ENCODE measurements at places on chromosomes 5 and 9. TPM values are rescaled to one million over a fixed set of nuclear protein-coding genes. Genes with fewer than 3 reads are reported as not detected.

Gene NUTM2F
- polyA plus RNA-seq = not detected

Gene ENTREP1
- polyA plus RNA-seq = 4.3 TPM

DNA sequence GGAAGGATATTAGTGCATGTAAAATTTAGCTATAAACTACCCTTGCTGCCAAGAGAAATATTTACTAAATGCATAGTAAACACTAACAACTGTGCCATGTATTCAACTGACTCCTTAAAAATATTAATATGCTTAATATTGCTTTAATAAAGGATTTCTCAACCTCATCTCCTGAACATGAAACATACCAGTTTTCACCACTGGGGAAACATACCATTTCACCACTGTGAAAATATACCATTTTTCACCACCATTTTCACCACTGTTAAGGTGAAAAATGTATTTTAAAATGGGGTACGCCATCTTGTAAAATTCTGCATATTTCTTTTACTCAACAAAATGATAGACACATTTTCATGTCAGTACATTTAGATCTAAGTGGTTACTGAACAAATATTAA lies 4.5 kb downstream of the RAB14 start:
- DNase-seq = no peak

Gene RNF183
- 6.0 TPM for polyA plus RNA-seq

- no peak for DNase-seq
Observed at GRCh38 chr9:37453827-37454226, 11.4 kb downstream of the ZBTB5 start.

GRCh38 chr5:36854402-36855140 lies 22.0 kb upstream of the NIPBL start:
- no peak for DNase-seq

DNA sequence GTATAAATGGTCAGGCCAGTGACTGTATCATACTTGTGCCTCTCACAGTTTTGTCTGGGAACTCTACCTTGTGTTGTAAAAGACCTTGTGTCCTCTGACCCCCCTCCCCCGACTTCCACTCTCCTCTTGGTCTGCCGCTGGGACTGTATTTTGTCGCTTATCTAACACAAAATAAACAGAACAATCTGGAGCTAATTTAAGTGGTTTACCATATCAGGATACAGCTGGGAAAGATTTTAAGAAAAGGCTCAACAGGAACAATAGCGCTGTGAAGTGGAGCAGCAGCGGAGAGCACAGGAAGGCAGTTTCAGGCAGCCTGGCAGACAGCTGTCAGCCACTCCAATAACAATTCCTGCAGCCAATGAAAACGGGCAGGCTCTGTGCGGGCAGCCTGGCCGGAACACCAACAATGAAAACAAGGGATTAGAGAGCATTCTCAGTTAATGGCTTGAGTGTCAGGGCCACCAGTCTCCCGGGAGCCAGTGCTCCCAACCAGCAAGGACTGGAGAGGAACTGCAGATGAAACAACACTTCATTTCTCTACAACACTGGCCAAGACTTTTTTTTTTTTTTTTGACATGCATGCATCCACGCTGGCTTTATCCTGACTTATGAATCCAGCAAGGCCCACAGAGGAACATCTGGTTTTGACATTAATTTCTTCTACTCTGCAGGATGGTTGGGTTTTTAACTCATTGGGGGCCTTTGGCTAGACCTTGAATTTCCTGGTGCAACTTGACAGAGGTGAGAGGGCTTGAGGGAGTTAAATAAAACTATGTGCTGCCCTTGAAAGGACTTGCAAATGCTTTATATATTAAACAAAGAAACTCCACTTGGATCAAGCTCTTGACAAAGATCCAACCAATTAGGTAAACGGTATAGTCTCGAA lies 76.7 kb downstream of the ARSB start:
- DNase-seq = peak; percentile 85

DNA sequence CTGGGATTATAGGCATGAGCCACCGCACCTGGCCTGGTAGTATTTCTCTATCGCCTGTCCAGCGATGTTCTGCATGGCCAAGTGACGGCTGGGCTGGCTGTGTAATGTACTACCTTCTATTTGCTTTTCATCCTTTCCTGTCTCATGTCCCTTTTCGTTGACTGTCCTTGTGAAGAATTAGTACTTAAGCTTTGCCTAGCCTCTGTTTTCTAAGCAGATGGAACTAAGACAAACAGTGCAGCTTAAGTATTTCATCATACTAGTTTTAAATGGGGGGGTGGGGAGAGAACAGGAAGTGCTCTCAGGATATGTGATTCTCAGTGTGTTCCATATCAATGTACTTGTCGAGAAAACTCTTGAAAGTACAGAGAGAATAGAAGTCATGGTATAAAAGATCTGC lies 31.7 kb upstream of the CCL21 start:
- DNase-seq = no peak

Gene PCDHGA1
- polyA plus RNA-seq = 4.9 TPM

Gene PTGDS
- 2,031 TPM for polyA plus RNA-seq

Gene PCDHA1
- 0.61 TPM for polyA plus RNA-seq

DNA sequence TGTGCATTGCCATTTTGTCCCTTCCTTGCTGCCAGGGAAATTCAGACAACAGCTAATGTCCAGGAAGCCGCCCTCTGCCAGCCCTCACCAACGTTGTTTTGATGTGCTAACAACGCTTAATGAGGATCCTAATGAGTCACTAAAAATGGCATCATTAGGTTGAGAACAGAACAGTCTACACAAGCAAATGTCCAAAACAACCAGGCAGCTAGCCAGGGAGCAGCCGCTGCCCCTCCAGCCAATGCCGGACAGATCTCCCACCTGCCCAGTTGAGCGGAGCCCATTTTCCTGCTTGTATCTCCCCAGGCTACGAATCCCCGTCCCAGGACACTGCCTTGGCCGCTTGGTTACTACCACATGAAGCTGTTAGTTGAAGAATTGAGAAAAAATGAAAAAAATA lies 40.4 kb upstream of the UNC5A start:
- DNase-seq = no peak

Gene HABP4
- polyA plus RNA-seq = 44.6 TPM

Gene DBH
- 4.9 TPM for polyA plus RNA-seq

DNA sequence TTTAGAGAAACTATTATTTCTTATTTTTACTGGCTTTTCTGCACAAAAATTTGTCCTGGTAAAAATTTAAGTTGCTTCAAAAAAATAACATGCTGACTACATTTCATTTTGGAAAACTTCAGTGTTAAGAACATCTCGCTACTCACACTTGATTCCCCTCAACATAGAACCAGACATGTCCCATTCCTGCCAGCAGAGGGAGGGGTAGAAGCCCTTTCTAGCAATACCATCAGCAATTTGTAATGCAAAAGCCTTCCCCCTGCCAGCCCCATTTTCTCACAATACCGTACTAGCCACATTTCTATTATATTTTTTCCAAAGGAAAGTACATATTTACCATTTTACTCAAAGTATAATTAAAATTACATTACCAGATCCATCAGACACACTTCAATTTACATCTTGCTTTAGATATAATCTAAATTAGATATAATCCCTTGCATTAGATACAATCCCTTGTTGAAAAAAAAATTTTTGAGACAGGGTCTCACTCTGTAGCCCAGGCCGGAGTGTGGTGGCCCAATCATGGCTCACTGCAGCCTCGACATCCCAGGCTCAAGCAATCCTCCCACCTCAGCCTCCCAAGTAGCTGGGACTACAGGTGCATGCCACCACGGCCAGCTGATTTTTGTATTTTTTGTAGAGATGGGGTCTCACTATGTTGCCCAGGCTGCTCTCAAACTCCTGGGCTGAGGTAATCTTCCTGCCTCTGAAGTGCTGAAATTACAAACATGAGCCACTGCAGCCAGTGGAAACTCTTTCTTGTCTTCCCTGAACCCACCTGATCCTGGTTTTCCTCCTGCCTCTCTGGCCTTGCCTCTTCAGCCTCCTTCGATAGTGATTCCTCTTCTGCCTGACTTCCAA lies 39.6 kb upstream of the IDNK start:
- peak; percentile 56 for DNase-seq

DNA sequence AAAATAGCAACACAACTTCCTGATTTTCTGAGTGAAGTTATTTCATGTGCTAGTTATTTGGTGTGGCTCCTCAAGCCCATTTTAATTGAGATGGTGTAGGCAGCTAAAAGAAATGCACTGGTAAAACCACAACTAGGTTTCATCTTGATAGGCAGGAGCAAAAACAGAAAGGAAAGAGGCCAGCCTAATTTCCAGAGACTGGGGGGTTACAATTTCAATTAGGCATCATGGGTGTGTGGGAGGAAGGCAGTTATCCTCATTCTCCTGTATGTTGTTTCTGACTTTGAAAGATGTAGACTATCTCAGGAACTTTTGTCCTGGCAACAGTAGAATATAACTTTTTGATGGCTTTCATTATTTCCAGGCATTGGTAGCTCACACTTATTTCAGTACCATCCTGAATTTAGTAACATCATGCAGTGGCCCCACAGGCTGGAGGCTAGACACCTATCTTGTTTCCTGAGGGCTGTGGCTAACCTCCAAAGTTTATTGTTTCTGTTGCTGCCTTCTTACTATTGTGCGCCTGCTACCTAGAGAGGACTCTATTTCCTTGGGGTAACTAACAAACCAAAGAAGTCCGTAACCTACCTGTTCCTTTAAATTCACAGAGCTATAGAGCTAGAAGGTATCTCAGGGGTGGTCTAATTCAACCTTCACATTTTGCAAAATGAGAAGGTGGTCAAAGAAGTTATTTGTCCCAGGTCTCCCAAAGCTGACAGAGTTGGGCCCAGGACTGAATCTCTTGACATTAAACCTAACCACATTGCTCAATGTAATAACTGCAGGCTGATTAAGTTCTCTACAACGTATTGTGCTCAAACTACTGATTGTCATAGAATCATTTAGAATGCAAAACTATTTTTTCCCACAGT lies 42.4 kb downstream of the FYB1 start:
- no peak for DNase-seq

Gene OCLN
- polyA plus RNA-seq = 4.2 TPM

DNA sequence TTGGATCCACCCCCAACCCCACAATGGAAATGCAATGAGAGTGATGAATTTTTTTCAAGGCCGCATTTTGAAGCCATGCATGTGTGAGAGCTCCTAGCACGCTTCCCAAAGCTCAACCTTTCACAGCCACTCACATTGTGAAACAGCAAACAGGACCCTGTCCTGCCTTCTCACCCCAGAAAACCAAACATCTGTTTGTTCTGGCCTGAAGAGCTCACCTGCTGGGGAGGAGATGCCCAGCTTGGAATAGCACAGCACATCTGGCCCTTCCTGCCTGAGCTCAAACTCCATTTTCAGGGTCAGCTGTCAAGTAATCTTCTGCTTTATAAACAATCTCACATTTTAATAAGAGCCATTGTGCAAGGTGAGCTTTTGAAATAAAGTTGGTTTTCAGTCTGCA lies 54.8 kb downstream of the SAXO1 start:
- no peak for DNase-seq

- peak; percentile 37 for DNase-seq
Observed at GRCh38 chr5:107864793-107865192, 194.1 kb upstream of the EFNA5 start.

DNA sequence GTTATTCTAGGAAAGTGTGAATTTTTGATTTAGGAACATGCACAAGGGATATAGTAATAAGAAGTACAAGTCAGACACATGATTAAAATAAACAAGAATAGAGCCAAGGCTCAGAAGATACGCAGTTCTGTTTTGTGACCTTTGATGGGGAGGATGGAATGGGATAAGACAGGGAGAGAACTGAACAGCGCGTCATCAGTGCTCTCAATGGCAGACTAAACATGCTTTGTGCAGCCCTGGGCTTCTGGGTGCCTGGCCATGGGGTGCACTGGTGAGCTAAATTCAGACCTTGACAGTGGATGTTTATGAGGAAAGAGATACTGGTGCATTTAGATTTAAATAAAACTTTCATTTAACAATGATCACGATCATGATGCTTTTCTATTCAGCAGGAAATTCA lies 309.7 kb downstream of the ARHGEF28 start:
- no peak for DNase-seq

- DNase-seq = peak; percentile 22
Observed at GRCh38 chr5:132506094-132506692, 15.6 kb upstream of the IRF1 start.

DNA sequence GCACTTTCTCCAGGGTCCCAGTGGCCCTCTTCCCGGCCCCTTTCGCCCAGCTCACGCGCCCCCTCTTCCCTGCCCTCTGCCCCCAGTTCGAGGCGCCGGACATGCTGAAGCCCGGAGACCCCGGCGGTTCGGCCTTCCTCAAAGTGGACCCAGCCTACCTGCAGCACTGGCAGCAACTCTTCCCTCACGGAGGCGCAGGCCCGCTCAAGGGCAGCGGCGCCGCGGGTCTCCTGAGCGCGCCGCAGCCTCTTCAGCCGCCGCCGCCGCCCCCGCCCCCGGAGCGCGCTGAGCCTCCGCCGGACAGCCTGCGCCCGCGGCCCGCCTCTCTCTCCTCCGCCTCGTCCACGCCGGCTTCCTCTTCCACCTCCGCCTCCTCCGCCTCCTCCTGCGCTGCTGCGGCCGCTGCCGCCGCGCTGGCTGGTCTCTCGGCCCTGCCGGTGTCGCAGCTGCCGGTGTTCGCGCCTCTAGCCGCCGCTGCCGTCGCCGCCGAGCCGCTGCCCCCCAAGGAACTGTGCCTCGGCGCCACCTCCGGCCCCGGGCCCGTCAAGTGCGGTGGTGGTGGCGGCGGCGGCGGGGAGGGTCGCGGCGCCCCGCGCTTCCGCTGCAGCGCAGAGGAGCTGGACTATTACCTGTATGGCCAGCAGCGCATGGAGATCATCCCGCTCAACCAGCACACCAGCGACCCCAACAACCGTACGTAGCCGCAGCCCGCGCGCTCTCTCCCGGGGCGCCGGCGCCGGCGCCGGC lies 1.0 kb downstream of the PRDM6 start:
- no peak for DNase-seq

- no peak for DNase-seq
Observed at GRCh38 chr5:68757006-68757405, 336.8 kb upstream of the SLC30A5 start.

DNA sequence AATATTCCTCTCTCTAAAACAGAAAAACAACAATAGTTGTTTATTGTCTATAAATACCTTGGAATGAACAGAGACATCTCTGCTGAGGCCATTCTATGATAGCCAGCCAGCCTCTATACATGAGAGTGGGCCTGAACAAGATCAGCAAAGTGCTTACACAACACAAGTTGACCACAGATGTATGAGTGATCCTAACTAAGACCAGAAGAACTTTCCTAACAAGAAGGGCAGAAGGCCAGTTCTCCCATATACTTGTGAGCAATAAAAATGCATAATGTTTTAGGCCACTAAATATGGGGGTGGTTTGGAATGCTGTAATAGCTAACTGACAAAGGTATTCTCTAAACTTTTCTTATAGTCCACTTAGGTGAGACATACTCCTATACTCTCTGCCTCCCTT lies 345.7 kb downstream of the SPATA31D1 start:
- no peak for DNase-seq

- no peak for DNase-seq
Observed at GRCh38 chr5:112232667-112233066, 186.4 kb downstream of the EPB41L4A start.

DNA sequence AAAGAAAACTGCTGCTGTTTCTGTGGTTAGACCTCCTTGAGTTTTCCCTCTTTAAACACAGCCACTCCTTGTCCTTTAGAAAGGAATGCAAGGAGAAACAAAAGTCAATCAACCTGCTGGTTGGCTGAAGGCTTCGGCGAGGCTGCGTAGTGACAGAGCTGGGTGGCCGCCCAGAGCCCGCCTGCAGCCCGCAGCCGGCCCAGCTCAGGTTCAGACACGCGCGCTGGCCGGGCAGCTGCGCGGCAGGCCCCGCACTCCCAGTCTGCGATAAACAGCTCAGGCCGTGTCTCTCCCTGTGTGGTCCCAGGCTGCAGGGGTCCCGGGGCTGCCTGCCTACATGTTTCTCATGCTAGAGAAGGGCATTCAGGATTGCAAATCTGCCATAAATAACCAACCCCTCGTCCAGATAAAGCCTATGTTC lies 115.4 kb downstream of the HSD17B3 start:
- peak; percentile 68 for DNase-seq

Gene KCNN2
- 5.1 TPM for polyA plus RNA-seq
